ENCODE measurements at places on chromosomes 13 and 19.

DNA sequence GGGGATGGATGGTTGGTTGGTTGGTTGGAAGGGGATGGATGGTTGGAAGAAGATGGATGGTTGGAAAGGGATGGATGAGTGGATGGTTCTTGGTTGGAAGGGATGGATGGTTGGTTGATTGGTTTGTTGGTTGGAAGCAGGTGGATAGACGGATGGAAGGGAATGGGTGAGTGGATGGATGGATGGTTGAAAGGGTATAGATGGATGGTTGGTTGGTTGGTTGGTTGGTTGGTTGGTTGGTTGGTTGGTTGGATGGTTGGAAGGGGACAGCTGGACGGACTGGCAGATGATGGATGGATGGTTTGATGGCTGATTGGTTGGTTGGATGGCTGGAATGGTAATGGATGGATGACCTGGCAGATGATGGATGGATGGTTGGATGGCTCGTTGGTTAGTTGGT, 11.8 kb upstream of the HSH2D start:
- no peak for DNase-seq

DNA sequence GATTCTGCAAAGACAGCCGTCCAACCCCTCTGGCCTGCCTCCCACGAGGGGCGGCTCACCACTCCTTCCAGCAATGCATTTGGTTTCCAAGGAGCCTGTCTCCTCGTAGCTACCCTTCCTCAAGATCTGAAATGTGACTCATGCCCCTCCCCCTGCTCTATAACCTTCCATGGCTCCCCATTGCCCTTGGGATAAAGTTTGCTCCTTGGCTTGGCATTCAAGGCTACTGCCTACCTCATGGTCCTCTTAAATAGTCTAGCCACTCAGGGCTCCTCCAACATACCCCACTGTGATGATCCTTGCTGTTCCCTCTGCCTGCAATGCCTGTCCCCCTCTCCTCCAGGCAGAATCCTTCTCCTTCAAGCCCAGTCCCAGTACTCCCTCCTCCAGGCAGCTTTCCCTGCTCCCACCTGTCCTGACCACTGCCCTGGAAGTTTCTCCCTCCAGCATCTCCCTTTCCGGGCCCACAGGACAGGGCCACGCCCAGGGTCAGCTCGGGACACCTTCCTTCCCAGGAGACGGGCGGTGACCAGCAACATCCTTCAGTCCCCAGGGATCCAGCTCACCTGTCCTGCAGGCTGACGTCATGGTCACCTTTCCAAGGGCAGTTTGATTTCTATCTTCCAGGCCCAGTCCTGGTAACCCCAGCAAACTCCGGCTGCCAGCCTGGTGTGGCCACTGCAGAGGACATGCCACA, 19.2 kb upstream of the SEMA6B start:
- DNase-seq, result no peak

- peak; percentile 4 for DNase-seq
Observed at GRCh38 chr13:113922412-113923118, 51.3 kb downstream of the C13orf46 start.

DNA sequence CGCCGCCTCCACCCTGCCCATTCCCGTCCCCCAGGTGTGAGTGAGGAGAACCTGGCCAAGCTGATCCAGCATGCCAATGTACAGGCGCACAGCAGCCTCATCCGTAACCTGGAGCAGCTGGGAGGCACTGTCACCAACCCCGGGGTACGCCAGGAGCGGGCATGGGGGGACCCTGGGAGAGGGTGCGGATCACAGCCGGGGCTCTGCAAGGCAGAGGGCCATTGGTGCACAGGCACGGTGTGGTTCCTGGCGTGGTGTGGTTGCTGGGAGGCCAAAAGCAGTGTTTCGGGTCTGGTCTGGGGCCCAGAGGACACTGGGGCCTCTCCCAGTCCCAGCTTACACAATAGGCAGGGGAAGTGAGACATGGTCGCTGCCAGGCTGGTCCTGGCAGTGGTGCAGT, 8.3 kb downstream of the STXBP2 start:
- no peak for DNase-seq

DNA sequence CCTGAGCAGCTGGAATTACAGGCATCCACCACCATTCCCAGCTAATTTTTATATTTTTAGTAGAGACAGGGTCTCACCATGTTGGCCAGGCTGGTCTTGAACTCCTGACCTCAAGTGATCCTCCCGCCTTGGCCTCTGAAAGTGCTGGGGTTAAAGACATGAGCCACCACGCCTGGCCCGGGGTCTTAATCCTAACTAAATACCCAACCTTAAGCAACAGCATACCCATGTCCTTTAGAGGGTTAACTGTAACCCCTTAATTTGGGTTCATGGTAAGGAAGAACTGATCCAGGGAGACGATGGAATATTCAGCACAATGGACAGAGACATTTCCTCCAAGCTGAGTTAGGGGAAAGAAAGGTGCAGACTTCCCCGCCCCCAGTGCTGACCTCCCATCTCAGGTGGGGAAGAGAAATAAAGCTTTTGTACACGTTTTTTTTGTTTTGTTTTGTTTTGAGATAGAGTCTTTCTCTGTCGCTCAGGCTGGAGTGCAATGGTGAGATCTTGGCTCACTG, 8.7 kb upstream of the GALP start:
- no peak for DNase-seq

GRCh38 chr19:48415395-48415794, 21.9 kb downstream of the GRIN2D start:
- no peak for DNase-seq

DNA sequence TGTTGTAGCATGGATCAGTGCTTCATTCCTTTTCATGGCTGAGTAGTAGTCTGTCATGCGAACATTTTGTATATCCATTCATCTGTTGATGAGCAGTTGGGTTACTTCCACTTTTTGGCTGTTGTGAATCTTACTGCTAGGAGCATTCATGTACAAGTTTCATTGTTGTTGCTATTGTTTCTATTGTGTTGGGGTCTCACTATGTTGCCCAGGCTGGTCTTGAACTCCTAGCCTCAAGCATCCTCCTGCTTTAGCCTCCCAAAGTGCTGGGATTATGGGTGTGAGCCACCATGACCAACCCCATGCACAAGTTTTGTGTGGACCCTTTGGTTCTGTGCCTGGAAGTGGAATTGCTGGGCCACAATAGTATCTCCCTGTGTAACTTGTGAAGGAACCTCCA, 15.8 kb downstream of the SLC25A42 start:
- DNase-seq, result no peak

- DNase-seq, result no peak
Observed at GRCh38 chr13:94112227-94112626, 367.3 kb downstream of the DCT start.

DNA sequence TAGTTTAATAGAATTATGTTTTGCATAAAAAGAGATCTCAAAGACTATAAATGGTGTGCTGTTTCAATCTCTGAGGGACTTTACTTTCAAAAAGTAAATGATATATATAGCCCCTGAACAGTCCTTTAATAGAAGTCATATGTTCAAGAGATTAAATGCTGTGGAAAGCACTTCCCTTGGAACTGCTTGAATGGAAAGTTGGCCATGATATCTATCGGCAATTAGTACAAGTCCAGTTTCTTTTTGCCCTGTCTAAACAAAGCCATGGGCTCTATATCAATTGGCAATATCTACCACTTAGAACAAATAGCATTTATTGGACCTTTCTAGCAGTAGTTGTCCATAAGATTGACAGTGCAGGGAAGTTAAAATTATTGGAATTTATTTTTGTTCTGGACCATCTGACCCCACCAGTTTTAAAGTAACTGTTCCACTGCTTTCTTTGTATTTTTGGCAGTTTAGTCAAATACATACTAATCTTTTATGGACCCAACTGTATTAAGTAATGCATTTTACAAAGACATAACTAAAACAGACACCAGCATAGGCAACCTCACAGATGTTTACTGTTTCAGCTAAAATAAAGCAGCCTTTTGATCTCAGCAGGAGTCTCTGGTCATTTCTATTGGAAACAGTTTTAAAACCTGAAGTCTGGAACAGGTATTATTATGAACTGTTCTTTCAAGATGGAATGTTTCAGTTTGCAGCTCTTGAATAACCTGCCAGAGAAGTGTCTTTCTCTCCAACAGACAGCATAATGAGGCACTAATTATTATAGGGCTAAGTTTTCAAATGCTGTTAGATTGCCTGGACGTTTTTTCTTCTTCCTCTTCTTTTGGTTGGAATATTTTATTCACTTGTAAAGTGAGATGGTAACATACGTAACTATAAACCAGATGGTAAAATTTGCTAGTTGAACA, 282.6 kb downstream of the DCLK1 start:
- no peak for DNase-seq

- DNase-seq, result no peak
Observed at GRCh38 chr19:33039108-33039599, 25.5 kb downstream of the RHPN2 start.

DNA sequence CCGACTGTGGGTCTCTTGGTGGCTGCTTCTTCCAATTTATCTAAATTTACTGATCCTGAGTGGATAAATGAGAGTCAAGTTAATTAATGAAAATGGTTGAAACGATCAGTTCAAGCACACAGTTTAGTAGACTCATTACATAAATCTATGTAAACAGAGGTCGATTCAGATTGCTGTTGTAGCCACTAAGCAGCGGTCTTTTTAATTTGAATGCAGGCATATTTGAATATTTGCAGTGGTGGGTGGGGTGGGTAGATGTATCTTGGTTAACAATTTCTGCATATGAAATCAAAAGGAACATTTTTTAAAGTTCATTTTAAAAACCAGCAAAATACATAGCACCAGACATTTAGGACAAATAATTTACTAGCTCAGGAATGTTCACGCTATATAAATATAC, 325.9 kb downstream of the KLF12 start:
- no peak for DNase-seq

GRCh38 chr13:34340534-34340933, 522.6 kb downstream of the RFC3 start:
- no peak for DNase-seq

GRCh38 chr19:38730731-38731589, 13.3 kb downstream of the CAPN12 start:
- no peak for DNase-seq

DNA sequence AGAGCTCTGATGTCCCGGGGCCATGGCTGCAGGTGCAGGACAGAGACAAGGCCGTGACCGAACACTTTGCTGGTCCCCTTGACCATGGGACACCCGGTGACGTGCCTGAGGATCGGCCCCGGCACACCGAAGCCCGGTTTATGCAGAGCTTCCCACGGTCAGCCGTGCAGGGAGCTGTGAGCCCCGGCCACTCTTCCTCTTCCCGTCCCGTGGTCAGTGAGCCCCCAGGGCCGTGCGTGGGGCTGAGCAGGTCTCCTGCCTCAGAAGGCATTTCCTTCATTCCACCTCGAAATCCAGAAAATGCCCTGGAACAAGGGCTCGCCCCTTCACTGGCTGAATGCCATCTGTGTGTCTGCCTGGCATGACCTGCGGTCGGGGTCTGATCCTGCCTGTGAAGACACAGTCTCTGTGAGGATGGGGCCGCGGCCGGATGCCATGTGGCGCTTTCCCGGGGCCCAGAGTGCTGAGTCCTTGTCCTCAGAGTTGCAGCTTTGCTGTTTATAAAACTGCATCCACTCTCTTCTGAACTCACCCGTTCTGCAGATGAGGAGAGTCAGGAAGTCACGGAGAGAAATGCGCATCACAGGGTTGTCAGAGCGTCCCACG, 16.9 kb downstream of the MCF2L start:
- DNase-seq, result no peak

DNA sequence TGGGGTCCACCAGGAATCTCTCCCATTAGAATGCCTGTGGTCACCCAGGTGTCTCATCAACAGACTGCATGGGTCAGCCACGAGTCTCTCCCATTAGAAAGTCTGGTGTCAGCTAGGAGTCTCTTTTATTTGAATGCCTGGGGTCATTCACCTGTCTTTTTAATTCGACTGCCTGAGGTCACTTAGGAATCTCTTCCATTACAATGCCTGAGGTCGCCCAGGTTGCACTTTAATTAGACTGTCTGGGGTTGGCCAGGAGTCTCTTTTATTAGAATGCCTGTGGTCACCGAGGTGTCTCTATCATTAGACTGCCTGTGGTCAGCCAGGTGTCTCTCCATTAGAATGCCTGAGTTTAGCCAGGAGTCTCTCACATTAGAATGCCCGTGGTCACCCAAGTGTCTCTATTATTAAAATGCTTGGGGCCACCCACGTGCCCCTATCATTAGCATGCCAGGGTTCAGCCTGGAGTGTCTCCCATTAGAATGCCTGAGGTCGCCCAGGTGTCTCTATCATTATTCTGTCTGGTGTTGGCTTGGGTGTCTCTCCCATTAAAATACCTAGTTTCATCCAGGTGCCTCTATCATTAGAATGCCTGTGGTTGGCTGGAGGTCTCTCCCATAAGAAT, 1474.3 kb downstream of the UQCRFS1 start:
- DNase-seq, result no peak

GRCh38 chr13:34352958-34353357, 535.0 kb downstream of the RFC3 start:
- DNase-seq, result no peak

- DNase-seq, result peak; percentile 78
Observed at GRCh38 chr19:40716031-40716481, 630 bp downstream of the COQ8B start.

- DNase-seq, result no peak
Observed at GRCh38 chr19:1057176-1057855, 9.7 kb upstream of the ARHGAP45 start.

All from thoracic aorta (tissue), 2 donors.